ENCODE measurements at places on chromosomes 5 and 9.

DNA sequence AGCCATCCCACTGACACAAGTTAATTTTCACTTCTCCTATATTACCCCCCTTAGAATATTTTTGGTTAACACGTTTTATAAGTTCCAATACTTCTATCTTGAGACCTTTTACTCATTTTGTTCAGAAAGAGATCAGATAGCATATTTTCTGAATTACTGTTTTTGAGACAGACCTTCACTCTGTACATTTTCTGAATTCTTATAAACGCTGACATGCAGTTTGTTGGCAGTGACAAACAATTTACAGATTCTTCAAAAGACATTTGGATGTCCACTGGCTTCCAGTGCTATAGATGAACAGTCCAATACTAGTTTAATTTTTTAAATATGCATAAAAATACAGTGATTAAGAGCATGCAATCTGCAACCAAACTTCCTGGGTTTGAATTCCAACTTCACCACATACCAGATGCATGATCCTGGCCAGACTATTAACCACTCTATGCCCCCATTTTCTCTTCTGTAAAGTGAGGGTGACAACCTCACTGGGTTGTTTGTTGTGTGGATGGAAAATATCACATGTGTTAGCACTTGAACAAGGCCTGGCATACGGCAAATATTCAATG is 142.1 kb downstream of the AGTPBP1 start:
- no peak for DNase-seq

DNA sequence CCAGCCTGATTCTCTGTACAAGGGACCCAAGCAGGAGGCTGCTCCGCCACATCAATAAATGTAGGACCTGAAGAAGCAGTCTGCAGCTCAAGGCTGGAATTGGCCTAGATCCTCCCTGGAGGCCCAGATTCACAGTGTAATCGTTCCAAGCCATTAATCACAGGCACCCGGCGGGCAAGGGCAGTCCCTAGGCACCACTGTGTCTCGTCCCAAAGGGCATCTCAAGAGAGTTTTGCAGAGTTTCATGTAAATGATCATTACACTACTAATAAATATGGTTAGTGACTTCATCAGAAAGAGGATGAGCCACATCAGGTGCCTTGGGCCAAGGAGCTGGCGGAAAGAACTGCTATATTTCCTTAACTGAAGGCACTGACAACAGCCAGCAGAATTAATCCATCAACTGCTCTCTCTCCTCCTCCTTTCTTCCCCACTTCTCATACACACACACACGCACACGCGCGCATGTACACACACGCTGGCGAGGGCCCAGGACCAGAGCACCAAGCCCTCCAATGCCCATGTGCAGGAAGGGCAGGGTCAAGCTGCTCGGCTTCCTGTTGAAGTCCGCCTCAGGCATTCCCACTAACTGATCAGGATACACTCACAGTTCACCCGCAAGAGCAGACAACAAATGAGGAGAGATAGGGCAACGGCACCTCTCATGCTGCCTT is 33.9 kb downstream of the GNAQ start:
- DNase-seq, result peak; percentile 70

GRCh38 chr5:103271570-103272289 is 13.2 kb downstream of the MACIR start:
- DNase-seq, result no peak

GRCh38 chr9:78146241-78146640 is 89.6 kb upstream of the CEP78 start:
- no peak for DNase-seq

DNA sequence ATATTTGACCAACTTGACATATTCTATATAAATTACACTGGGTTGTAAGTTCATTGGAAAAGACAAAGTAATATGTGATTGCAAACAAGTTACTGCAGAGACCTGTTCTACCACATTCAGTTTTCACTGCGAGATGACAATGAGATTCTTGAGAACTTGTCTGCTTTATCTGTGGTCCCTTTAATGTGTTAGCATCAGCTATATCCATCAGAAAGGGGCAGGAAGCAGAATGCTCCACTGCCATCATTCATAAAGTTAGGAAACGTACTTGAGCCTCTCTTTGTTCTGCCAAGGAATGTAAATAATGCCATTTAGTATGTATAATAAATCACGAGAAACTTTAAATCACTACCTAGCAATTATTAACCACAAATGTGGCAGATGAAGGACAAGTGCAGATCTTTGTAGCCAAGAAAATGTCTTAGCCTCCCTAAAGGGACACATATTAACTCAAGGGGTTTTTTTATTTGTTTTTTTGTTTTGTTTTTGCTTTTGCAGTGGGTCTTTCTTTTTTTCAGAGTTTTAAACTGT is 59.4 kb downstream of the GIN1 start:
- no peak for DNase-seq

DNA sequence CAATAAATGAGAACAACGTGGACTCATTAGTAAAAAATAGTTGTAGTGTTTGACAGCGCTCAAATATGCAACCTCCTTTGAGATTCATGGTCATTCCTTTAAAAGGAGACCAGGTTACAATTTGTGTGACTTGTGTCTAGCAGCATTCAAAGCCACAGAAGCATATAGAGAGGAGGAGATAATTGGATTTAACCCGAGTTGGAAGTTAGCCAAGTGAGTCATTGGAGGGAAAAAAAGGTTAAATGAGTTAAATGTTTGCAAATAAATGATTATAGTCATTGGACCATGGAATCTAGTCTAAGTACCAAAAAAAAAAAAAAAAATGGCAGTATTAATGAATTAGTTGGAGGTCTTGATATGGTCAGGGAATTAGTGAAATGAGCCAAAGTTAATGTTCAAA is 90.9 kb downstream of the ITGA1 start:
- no peak for DNase-seq

DNA sequence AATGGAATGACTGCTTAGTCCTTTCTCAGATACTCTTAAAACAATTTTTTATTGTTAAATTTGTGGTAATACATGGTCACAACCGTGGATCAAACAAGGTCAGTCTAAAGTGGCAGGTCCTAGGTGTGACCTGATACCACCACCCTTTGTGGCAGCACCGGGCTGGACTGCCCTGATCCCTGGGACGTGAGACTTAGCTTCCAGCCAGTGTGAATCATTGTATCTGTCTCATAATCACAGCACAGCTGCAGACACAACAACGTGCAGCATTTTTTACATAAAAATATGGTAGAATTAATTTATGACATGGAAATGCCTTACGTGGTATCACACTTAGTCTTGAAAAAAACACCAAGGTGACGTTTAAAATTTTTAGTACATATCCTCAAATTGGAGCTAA is 7.8 kb downstream of the TOR1B start:
- DNase-seq, result no peak

- DNase-seq, result no peak
These were observed 25.5 kb downstream of the CDH6 start for GRCh38 chr5:31218978-31219377.

DNA sequence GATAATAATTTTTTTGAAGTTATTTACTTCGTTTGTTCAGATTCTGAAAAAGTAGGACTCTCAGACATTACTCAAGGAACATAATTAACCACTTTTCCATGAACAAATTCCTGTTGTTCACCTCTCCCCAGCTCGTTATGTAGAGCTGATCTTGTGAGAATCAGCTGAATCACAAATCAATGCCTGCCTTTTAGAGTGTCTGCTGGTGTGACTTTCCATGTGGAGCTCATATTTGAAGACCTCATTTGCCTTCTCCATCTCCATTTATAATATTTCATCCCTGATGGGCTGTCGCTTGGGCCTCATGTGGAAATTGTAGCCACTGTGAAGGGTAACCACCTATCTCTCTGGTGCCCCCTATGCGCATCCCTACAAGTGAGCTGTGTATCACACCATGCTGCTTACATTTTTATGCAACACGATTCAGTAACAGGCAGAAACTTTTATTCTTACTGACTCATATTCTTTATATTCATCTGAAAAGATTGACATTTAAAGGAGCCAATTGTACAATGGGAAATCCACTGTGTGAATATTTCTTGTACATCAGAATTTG is 111.3 kb downstream of the STK32A start:
- DNase-seq, result no peak

- DNase-seq, result no peak
These were observed 3.9 kb downstream of the TBC1D2 start for GRCh38 chr9:98251551-98251950.

DNA sequence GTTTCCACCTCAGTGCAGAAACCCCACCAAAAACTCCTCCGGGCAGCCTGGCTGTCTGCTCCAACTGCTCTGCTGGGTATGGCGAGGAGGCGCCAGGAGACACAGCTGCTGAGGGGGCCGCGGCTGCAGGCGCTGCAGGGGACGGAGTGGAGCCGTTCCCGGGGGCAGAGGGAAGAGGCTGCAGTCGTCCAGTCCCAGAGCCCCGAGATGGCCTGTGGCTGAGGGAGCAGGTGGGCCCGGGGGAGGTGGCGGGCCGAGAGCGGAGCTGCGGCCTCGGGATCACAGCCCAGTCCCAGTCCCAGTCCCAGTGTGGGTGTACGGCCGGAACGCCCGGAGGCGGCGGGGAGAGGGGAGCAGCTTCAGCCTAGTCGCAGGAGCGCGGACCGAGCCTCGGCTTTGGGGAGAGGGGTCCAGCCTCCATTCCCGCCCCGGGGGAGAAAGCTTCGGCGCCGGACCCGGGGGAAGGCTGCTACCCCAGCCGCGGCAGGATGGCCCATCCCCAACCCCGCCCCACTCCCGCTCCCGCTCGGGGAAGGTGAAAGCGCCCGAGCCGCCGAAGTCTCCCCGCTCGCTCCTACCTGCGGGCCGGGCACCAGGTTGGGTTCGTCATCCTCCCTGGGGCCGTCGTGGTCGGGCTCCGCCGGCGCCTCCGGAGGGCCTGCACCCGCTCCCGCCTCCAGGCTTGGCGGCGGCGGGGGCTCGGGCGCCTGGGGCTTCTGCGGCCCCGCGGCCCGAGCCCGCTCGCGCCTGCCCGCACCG is 513 bp downstream of the FAM193B start:
- DNase-seq, result peak; percentile 75

All from sigmoid colon (tissue), 7 donors.